Immature natural killer cell (primary cell): ENCODE measurements at places on chromosomes 6 and 20. TPM values are rescaled to one million over a fixed set of nuclear protein-coding genes. Genes with fewer than 3 reads are reported as not detected.
A peak's percentile ranks its signal among the peaks of the same experiment; 100 is the strongest.

- peaks cover 24% of the 10 kb centered on the region for H3K4me1 ChIP-seq
- peak overlapping the region; percentile 83 for H3K4me3 ChIP-seq
- H3K36me3 ChIP-seq, result peaks cover 6% of the 10 kb centered on the region
These were observed 630 bp downstream of the LIME1 start for GRCh38 chr20:63736893-63737694.

Gene MEI4
- polyA plus RNA-seq, result not detected

Gene TRMT11
- polyA plus RNA-seq, result 3.0 TPM

DNA sequence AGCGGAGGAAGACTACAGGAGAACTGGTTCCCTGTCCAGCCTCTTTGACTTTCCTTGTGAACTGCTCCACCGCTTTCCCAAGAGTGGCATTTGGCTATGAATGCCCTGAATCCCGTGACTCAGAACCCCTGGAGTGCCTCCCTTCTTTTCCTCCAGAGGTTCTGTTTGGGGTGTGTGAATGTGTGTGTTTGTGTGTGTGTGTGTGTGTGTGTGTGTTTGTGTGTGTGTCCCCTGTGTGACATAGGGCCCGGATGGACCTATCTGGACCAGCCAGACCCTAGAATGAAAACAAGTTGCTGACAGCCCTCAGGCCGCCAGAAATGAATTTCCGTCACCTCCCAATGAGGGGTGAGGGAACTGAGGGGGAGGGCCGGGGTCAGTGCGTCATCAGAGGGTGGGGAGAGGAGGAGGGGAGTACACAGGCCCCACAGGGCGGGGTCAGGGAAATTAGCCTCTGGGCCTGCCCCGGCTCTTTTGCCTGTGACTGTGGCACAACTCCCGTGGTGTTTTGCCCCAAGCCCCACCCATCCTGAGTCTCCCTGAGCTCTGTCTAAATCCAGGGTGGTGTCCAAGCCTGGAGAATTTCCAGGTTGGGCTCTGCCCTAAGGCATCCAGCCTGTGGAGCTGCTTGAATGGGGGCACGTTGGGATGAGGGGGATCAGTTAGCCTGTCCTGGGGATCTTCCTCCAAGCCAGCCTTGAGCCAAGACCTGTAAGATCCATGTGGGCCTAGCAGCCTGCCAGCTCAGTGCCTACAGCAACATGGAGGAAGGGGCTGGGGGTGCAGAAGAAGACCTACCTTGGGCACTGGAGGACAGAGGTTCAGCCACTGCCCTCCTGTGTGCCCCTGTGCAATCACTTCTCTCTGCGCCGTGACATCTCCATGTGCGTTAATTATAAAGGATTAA is 15.2 kb upstream of the MRPS18A start:
- no peak overlapping the region for H3K4me3 ChIP-seq
- DNase-seq, result no peak

DNA sequence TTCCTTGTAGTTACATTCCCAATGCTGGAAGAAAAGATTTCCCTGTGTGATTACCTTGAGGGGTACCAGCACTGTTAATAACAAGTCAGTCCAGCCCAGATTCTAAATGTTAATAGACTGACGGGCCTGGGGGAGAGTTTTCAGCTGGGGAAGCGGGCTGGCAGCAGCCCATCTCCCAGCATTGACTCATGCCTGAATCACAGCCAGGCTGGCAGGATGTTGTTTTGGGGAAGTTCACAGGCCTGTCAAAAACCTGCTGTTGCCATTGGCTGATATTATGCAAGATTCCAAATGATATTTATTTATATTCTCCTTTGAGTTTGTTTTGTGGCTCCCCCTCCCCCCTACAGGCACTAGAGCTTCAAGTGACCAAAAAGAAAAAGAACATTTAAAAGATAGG is 213.9 kb upstream of the CNR1 start:
- H3K36me3 ChIP-seq, result no peaks in the 10 kb centered on the region
- no peak overlapping the region for H3K27ac ChIP-seq
- H3K27me3 ChIP-seq, result peaks cover 2% of the 10 kb centered on the region
- H3K4me1 ChIP-seq, result no peaks in the 10 kb centered on the region

GRCh38 chr6:14882394-14883026 is 363.4 kb upstream of the JARID2 start:
- H3K27ac ChIP-seq, result no peak overlapping the region
- H3K36me3 ChIP-seq, result no peaks in the 10 kb centered on the region
- no peaks in the 10 kb centered on the region for H3K27me3 ChIP-seq
- H3K4me3 ChIP-seq, result no peak overlapping the region

Gene PKHD1
- polyA plus RNA-seq, result not detected

Gene FAM83C
- not detected for polyA plus RNA-seq

- no peaks in the 10 kb centered on the region for H3K4me1 ChIP-seq
- no peaks in the 10 kb centered on the region for H3K36me3 ChIP-seq
- no peak overlapping the region for H3K27ac ChIP-seq
- no peaks in the 10 kb centered on the region for H3K27me3 ChIP-seq
These were observed 37.3 kb downstream of the DOK5 start for GRCh38 chr20:54512694-54513093.
